ENCODE measurements at places on chromosomes 2 and 18. TPM values are rescaled to one million over a fixed set of nuclear protein-coding genes. Genes with fewer than 3 reads are reported as not detected.

SRD5A2 gene
- not detected for total RNA-seq

PIEZO2 gene
- 0.61 TPM for total RNA-seq

RPIA gene
- total RNA-seq, result 29.8 TPM

DUSP2 gene
- total RNA-seq, result 0.31 TPM

TCF23 gene
- total RNA-seq, result not detected

INHA gene
- 0.36 TPM for total RNA-seq

NTSR2 gene
- total RNA-seq, result not detected

TMEM247 gene
- not detected for total RNA-seq

VRK2 gene
- total RNA-seq, result 29.6 TPM

RUFY4 gene
- total RNA-seq, result not detected

MORN2 gene
- total RNA-seq, result 37.3 TPM

YES1 gene
- total RNA-seq, result 21.9 TPM

IL36G gene
- total RNA-seq, result not detected

FOXD4L1 gene
- total RNA-seq, result 0.24 TPM

STAT4 gene
- total RNA-seq, result 3.9 TPM

POTEI gene
- total RNA-seq, result not detected

EPC2 gene
- total RNA-seq, result 7.5 TPM

SPDYA gene
- total RNA-seq, result 0.15 TPM

PGAP1 gene
- total RNA-seq, result 3.2 TPM

MTX2 gene
- total RNA-seq, result 44.5 TPM

PTMA gene
- 1,450 TPM for total RNA-seq

SIX3 gene
- 0.39 TPM for total RNA-seq

CEP68 gene
- total RNA-seq, result 12.4 TPM

PROKR1 gene
- 0.03 TPM for total RNA-seq

RESP18 gene
- total RNA-seq, result not detected

GCG gene
- not detected for total RNA-seq

TSPYL6 gene
- not detected for total RNA-seq

TNFAIP6 gene
- 1.2 TPM for total RNA-seq

SCN9A gene
- 4.8 TPM for total RNA-seq

SNTG2 gene
- total RNA-seq, result not detected

NEU4 gene
- total RNA-seq, result 0.08 TPM

FHOD3 gene
- 3.3 TPM for total RNA-seq

NAT8 gene
- total RNA-seq, result not detected

GPR35 gene
- 0.65 TPM for total RNA-seq

NDC80 gene
- total RNA-seq, result 9.1 TPM

FAM161A gene
- total RNA-seq, result 8.0 TPM

Measured in A549 treated with GW870086 at 1 μM for 4 hours (cell line).